ENCODE measurements at places on chromosomes 7 and 10.

- DNase-seq: peak; percentile 85
Measured at GRCh38 chr10:62726142-62726541, 78.4 kb upstream of the ADO start.

GRCh38 chr7:151273651-151274390 is 25.3 kb upstream of the SMARCD3 start:
- DNase-seq: no peak

GRCh38 chr10:5662708-5663579 is 3.5 kb downstream of the ASB13 start:
- no peak for DNase-seq

- DNase-seq: no peak
Measured at GRCh38 chr7:105399043-105399725, 10.5 kb upstream of the SRPK2 start.

DNA sequence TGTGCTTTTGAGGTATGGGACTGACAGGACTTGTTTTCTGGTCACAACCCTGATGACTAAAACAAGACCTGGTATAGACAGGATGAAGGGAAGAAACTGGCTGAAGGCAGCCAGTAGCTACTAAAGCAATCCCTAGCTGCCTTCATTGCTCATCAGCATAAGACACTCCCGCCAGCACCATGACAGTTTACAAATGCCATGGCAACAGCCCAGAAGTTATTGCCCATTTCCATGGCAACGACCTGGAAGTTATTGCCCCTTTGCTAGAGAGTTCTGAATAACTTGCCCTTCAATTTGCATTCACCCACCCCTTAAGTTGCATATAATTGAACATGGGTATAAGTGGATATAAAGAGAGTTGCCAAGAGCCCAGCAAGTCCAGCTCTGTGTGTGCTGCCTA is 169.6 kb upstream of the FAM171A1 start:
- DNase-seq: no peak

DNA sequence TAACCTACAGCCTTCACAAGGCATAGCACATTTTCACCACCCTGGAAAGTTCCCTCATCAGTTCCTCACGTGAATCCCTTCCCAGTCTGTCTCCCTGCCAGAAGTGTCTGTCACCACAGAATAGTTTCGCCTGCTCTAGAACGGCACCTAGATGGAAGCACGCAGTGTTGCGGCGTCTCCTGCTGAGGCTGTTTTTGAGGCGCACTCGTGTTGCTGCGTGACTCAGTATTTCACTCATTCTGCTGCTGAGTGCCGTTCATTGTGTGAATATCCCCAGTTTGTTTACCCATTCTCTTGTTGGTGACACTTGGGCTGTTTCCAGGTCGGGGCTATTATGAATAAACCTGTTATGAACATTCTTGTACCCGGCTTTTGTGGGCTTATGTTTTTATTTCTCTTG is 12.8 kb downstream of the NOS3 start:
- no peak for DNase-seq
